ENCODE measurements at places on chromosomes 4 and X. TPM values are rescaled to one million over a fixed set of nuclear protein-coding genes. Genes with fewer than 3 reads are reported as not detected.

DNA sequence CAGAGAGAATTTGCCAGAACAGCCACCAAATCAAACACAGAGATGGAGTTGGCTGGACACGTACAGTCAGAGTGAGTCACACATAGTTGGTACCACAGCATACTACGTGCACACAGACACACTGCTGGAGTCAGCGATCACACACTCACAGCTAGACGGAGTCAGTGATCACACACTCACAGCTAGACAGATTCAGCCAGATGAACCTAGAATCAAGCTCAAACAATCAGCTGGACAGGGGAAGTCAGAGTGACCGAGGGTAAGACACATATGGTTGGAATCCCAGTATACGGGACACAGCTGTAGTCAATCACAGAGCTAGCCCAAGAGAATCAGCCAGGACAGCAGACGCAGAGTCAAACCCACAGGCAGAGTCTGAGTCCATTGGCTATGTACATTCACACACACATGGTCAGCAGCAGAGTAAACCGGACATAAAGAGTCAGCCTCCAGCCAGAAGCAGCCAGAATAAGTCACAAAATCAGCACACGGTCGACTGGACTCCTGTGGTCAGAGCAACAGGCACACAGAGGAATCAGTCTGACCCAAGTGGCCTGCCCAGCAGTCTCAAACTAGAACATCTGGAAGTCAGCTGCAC is 4.6 kb downstream of the SLC38A5 start:
- no peak overlapping the region for H3K27ac ChIP-seq
- DNase-seq: no peak
- H3K4me3 ChIP-seq: no peak overlapping the region

DNA sequence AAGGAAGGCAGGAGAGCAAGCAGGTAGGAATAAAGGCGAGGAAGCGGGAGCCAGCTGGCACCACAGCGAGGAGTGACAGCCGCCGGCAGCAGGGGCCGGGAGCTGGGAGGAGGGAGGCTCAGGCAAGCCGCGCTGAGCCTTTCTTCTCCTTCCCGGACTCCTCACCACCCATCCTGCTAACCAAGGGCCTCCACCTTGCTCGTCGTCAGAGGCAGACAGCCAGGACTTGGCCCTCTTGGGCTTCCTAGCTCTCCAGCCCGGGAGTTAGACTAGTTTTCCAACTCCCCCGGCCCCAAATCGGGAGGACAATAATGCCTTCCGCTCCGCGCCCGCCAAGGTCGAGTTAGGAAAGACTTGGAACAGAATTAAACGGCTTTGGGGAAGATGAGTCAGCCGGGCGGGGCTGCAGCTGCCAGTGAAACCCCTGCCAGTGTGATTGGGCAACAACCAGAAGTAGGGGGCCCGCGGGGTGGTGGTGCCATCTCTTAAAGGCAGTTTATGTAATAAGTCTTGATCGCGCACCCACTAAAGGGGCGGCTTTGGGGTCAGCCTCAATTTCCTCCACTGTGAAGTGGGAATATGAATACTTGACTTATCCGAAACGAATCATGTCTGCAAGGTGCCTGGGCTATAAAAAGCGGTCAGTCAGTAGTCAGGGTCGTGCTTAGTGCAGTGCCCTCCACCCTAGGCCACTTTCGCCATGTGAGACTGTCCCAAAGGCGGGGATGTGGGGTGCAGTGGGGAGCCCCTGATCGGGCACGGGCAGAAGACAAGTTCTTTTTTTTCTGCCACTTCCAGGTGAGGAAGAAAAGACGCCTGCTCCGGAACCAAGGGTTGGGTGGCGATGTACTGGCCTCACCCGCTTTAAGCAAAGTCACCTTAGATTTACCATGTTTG is 6.7 kb upstream of the HSD17B10 start:
- no peaks in the 10 kb centered on the region for H3K27me3 ChIP-seq
- no peaks in the 10 kb centered on the region for H3K36me3 ChIP-seq
- no peak overlapping the region for H3K27ac ChIP-seq

GRCh38 chr4:8290701-8290970 is 21.1 kb downstream of the HTRA3 start:
- DNase-seq: no peak
- H3K4me3 ChIP-seq: no peak overlapping the region
- no peaks in the 10 kb centered on the region for H3K27me3 ChIP-seq
- no peak overlapping the region for H3K27ac ChIP-seq
- H3K4me1 ChIP-seq: no peaks in the 10 kb centered on the region

DNA sequence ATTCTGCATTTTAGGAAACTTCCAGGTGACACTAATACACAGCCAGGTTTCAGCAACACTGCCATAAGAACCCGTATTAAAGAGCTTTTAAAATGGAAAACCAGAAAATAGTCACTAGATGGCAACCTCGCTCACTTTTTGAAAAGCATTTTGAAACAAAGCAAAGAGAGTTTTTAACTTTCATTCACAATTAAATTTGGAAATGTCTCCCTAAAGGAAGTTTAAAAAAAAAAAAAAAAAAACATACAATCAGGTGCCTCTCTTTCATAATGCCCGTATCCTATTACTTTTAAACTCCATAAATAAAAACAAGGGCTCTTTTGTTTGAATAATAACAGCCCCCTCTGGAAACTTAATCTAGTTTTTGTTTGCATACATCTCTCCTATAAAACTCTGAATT is 20.3 kb downstream of the MEPE start:
- peaks cover 4% of the 10 kb centered on the region for H3K27me3 ChIP-seq
- H3K4me1 ChIP-seq: no peaks in the 10 kb centered on the region
- H3K36me3 ChIP-seq: no peaks in the 10 kb centered on the region
- H3K4me3 ChIP-seq: no peak overlapping the region
- H3K27ac ChIP-seq: no peak overlapping the region

- no peak for DNase-seq
- H3K27ac ChIP-seq: no peak overlapping the region
- H3K4me1 ChIP-seq: no peaks in the 10 kb centered on the region
- H3K4me3 ChIP-seq: no peak overlapping the region
- H3K27me3 ChIP-seq: no peaks in the 10 kb centered on the region
Observed at GRCh38 chrX:41589634-41590270, 99.0 kb upstream of the GPR34 start.

- H3K4me1 ChIP-seq: no peaks in the 10 kb centered on the region
- no peak for DNase-seq
- no peak overlapping the region for H3K27ac ChIP-seq
- H3K36me3 ChIP-seq: no peaks in the 10 kb centered on the region
- H3K27me3 ChIP-seq: no peaks in the 10 kb centered on the region
Observed at GRCh38 chrX:104665691-104666090, 99.7 kb downstream of the IL1RAPL2 start.

- H3K27ac ChIP-seq: no peak overlapping the region
- H3K36me3 ChIP-seq: no peaks in the 10 kb centered on the region
- H3K27me3 ChIP-seq: no peaks in the 10 kb centered on the region
- no peak for DNase-seq
- no peak overlapping the region for H3K4me3 ChIP-seq
Observed at GRCh38 chr4:158125310-158125709, 47.5 kb downstream of the GASK1B start.

RHOXF2B gene
- not detected for total RNA-seq

TLR1 gene
- total RNA-seq: 16.3 TPM

FGFR3 gene
- 0.33 TPM for total RNA-seq

FGF13 gene
- not detected for total RNA-seq

CYP2U1 gene
- 4.0 TPM for total RNA-seq

All from CD4-positive, alpha-beta T cell (primary cell).